KBM-7 (cell line): ENCODE measurements at places on chromosomes 16 and 17.

- no peak for DNase-seq
Observed at GRCh38 chr16:75225678-75226515, 7.1 kb downstream of the CTRB1 start.

DNA sequence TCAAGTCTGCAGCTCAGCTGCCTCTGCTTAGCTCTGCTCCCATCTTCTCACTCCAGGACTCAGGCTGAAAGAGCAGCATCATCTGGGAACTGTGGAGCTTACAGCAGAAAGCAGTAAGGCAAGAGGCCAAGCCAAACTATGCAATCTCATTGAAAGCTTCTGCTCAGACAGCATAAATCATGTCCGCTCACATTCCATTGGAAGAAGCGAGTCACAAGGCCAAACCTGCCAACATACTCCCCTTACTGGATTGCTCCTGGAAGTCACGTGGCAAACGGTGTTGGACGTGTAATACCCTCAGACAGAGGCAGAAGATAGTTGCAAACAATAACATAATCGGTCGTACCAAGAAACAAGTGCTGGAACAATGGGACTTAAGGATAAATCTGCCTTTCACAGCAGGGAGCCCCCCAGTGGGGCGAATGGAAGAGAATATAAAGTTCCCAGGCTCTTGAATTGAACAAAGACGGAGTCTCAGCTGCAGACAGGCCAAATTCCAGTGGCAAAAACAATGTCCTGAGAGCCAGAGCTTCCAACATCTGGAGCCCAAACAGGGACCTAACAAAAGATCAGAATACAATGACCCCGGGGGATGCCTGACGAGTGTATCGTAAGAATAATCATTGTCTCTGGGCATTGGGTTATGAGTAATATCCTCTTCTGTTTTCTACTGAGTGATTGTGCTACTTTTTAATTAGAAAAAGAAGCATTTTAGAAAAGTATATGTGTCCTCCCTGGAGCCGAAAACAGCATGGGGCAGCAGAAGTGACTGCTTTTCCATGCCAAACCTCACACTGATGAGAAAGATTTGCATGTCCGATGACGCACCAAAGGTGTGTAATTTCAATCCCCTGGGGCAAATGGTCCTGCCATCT, 68.4 kb downstream of the CMC2 start:
- DNase-seq = no peak

DNA sequence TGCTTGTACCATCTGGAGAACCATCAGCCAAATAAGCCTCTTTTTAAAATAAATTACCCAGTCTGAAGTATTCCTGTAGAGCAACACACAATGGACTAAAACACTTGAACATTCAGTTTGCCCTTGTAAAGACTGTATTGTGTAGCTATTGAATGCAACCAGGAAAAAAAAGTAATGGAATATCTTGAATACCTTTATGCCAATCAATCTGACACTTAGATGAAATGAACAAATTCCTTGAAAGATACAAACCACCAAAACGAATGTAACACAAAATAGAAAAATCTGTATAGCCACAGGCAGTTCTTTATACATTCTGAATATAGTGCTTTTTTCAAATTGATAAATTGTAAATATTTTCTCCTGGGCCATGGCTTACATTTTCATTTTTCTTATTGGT, 63.3 kb upstream of the KCNJ16 start:
- DNase-seq = no peak

DNA sequence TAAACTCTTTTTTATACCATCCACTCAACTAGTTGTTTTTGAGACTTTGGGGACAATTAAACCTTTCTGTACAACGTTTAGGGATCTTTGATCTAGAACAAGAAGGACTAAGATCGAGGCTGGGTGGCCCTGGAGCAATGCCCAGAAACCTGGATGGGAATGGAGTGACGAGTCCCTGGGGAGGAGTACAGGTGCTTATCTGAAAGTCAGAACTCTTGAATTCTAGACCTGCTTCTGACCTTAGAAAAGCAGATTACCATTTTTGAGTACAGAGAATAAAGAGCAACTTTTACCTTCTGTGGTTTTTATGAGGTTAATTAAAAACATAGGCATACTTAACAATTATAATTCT, 17.8 kb downstream of the UBE2Z start:
- no peak for DNase-seq

DNA sequence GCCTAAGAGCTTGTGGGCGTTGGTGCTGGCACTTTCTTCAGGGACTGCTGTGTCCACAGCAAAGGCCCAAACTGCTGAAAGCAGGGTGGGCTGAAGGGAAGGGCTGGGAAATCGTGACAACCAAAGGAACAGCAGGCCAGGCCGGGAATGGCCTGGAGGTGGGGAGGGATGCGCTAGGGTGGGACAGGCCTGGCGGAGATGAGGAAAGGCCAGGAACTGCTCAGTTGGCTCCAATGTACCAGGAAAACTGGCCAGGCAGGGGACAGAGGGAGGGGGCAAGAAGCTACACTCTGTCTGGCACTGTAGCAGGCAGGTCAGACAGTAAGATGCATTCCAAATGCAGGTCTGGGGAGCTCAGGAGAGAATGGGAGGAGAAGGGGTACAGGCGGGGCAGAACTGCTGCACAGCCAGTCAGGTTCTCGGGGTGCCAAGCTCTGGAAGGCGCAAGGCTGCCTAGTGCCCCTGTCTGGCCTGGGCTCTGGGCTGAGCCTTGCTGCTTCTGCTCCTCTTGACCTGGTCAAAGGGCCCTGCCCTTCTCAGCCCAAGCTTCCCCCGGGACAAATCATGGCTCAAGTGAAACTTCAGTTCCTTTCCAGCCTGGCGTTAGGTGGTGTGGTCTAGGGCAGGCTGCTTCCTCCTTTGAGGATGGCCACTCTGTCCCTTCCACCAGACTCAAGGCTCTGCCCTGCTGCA, 7.3 kb downstream of the PNMT start:
- no peak for DNase-seq

- DNase-seq = no peak
Observed at GRCh38 chr17:55582897-55583296, 71.6 kb upstream of the SMIM36 start.

GRCh38 chr17:74135391-74136167, 67.9 kb upstream of the RPL38 start:
- DNase-seq = no peak

DNA sequence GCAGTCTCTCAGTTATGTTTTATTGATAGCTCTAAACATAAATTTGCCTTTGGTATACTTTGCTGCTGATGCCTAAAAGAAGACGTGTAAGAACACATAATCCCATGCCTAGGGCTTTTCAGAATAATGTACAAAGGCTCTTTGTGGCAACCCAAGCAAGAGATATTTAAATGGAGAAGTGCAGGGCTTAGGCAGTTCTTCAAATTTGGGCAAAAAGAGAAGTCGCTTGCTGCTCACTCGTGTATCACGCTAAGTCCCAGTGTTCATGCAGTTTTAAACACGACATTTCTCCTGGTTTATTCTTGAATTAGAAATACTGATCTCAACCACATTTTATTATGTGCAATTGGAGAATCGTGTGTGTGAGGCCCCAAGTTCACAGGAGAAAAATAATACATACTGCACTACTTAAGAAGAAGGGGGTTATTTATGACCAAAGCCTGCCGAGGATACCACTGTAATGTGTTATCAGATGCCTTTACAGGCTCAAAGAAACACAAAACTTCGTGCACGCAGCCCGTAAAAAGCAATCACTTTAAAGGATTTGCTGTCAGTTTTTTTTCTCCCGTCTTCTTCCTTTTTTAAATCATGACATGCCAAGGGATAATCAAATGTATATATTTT, 22.5 kb upstream of the IRX6 start:
- DNase-seq = peak; percentile 19

- peak; percentile 32 for DNase-seq
Observed at GRCh38 chr16:55370762-55371482, 46.9 kb downstream of the IRX6 start.

GRCh38 chr17:51630101-51630671, 369.8 kb downstream of the UTP18 start:
- no peak for DNase-seq

DNA sequence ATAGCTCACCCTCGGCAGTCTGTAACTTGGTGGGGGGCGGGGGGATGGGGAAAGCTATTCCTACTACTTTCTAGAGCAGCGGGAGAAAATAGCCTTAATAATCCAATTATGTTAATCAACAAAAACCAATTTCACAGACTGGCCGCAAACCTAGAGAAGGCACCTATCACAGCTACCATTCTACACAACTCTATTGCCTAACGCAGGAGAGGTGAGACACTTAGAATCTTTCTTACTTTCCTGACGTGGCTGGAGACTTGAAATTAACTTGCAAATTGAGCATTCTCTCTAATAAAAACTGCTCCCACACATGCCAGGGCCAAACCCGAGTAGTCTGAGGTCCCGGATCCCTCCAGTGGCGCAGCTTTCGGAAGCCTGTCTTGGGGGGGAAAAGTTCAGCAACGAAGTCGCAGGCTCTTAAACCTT, 794 bp downstream of the SMG6 start:
- no peak for DNase-seq

DNA sequence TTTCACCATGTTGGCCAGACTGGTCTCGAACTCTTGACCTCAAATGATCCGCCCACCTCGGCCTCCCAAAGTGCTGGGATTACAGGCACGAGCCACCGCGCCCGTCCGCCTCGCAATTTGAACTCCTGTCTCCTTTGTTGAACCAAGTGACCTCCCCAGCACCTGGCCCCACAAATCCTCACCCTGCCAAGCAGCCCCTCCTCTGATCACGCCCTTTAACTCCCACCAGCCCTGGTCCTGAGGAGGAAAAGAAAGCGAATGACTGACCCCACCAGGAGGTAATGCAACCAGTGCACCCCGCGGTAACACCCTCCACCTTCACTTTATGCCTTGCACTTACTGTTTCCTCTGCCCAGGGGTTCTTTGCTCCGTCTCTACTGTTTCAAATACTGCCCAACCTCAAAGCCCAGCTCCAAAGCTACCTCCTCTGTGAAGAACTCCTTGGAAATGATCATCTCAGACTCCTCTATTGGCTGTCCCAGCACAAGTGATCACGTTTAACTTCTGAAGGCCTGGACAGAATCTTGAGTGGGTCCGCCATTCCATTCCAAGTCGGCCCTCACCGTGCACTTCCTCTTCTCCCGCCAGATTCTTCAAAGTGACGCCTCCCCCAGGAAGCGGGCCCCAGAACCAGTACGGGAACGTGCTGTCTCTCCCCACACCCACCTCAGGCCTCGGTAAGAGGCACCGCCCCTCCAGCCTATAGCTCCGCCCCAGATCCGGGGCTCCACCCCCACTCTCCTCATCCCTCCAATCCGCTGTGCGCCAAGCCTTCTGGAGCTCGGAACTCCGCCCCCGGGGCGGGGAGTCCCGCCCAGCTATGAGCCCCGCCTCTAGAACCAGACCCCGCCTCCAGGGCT, 4.4 kb downstream of the CD19 start:
- peak; percentile 99 for DNase-seq

- DNase-seq = peak; percentile 76
Observed at GRCh38 chr17:18960803-18961511, 9.0 kb downstream of the SLC5A10 start.

- DNase-seq = no peak
Observed at GRCh38 chr17:28812748-28813377, 29.7 kb downstream of the FAM222B start.

DNA sequence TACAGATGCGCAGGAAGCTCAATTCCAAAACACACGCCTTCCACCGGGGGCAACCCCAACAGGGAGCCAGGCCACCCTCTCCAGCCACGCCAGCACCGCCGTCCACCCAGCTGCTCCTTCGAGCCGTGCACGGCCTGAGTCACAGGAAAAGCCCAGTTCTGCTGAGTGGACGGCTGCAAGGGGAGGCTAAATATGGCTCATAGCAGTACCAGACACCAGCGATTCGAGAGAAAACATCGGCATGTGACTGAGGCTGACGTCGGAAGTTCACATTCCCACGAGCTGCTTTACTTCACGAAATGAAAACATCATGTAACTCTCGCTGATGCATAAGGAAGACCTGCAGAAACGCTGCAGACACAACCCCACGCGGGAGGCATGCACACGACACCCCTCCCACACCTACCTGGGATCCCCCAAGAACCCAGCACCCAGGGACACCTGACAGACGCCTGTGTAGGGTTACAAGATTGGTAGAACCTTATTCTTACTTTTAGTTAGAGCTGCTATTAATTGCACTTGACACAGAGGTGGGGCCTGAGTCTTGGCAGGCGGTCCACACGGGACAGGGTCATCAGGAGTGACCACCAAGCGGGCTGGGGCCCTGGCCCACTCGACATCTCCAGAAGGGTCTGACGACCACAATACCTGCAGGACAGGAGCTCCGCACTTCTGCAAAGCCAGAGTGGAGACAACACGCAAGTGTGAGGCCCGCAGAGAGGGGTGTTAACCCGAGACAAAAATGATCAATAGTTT, 116.8 kb downstream of the ANKRD11 start:
- no peak for DNase-seq
